Astrocyte (in vitro differentiated cells and primary cell): ENCODE measurements at places on chromosomes 3 and 15.

DNA sequence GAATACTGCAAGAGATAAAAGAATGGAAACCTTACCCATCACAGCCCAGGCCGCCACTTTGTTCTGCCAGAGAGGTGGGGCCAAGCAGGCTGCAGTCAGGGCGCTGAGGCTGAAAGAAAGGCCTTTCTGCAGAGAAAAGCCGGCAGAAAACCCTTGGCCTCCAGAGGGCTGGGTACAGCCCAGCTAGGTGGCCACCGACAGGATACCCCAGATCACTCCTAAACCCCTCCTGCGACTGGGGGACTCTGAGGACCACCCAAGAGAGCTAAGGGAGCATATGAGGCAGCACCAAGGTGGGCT lies 69.3 kb downstream of the SMAD6 start:
- DNase-seq: no peak

DNA sequence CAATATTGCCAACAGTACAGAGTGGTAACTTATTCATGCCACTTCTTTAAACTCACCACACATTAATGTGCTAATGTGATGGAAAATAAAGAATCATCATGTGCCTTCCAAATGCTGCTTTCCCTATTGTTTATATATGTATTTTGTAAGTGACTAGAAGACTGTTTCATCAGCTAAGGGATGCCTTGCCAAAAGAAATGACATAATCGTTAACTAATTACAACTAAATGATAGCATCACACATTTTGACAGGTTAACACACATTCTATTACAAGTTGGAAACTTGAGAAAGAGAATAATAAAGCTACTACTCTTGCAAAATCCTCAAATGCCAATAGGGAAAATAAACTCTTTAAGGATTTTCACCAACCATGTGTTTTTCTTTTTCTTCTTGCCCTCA lies 329.9 kb upstream of the AGTR1 start:
- no peak for DNase-seq

DNA sequence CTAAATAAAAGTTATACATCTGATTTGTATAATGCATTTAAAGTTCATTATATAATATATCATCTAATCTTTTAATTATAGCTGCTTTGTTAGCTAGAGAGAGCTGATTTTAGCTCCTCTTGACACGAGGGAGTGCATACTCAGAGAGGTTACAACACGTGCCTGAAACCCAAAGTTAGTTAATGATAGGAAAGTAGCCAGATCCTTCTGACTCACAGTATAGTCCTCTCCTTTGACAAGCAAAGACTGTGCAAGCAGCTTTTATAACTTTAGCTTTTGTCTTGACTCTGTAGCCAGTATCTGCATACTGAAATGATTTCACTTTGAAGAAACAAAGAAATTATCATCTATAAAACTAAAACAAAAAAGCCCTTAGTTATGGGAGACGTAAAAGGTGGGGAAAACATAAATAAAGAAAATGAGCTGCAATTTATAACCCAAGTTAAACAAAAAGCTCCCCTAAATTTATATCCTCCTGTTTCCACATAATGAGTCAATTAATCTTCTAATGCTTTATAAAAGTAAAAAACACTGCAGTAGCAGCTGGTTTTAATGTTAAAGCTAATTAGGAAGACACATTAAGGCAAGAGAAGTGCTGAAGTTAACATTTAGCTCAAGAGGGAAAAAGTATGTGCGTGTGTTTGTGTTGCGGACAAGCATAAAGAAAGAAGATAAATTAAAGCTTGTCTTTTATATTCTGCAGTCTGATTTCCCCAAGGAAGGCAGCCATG lies 13.1 kb downstream of the GABRR3 start:
- DNase-seq: peak; percentile 19

DNA sequence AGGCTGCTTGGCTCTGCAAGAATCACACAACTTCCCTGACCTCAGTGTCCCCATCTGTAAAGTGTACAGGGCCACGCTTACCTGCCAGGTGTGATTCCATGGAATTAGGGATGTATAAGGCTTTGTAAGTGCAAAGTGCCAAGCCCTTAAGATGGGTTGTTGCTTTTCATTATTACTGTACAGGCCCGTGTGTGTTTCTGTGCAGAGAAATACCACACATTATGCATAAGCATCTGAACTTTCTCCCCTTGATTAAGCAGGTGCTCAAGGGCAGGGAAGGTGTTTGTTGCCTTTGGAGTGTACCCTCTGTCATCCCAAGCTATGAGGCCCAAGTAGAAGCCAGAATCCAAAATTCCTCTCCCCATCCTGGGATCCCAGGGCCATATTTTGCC lies 13.6 kb upstream of the HRH1 start:
- no peak for DNase-seq

DNA sequence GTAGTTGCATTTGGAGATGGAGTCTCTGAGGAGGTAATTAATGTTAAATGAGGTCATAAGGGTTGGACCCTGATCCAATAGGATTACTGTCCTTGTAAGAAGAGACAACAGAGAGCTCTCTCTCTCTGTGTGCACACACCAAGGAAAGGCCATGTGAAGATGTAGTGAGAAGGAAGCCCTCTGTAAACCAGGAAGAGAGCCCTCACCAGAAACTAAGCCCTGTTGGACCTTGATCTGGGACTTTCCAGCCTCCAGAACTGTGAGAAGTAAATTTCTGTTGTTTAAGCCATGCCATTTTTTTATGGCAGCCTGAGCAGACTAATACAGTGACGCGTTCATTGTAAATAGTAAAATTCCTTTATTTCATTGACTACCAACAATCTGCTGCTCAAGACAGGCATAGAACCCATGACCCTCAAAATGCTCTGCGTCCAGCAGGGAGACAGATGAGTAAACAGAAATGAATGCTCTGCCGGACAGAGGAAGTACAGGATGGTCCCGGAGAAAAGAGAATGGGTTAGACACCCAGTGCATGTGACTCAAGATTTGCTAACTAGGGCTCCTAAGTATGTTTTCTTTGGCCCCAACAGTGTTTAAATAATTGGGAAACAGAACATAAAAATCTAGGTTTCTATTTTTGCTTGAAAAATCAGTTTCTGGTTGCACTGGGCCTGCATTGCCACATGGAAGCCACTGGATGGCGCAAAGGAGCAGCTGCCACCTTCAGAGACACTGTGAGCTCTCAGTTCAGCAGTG lies 37.9 kb upstream of the TNFAIP8L3 start:
- peak; percentile 96 for DNase-seq

DNA sequence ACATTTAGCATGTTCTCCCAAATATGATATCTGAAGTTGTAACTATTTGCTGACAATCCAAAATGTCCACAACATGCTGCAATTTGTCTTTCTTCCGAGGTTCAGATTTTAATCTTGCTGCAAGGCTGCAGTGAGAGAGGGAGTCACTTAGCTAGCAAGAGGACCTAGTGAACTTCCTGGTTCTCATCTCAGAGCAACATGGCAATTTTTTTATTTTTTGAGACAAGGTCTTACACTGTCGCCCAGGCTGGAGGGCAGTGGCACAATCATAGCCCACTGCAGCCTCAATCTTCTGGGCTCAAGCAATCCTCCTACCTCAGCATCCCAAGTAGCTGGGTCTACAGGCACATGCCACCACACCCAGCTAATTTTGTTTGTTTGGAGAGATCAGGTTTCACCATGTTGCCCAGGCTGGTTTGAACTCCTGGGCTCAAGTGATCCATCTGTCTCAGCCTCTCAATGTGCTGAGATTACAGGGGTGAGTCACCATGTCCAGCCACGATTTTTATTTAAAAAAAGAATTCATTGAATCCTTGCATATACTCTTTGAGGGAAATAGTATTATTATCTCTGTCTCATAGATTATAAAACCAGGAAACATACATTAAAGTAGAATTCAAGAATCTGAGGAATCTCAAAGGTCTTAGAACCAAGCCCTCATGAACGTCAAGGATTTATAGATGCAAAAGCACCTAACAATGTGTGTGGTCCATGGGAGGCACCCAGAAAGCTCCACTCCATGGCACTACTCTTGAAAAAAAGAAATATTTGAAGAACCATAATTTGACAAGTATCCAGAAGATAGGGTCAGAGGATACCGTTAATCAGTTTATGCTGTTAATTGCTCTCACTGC lies 9.1 kb downstream of the HDC start:
- DNase-seq: peak; percentile 75

- peak; percentile 80 for DNase-seq
Measured at GRCh38 chr3:156762631-156763185, 63.4 kb upstream of the LEKR1 start.

GRCh38 chr15:64942356-64942755 lies 30.7 kb downstream of the ANKDD1A start:
- no peak for DNase-seq

DNA sequence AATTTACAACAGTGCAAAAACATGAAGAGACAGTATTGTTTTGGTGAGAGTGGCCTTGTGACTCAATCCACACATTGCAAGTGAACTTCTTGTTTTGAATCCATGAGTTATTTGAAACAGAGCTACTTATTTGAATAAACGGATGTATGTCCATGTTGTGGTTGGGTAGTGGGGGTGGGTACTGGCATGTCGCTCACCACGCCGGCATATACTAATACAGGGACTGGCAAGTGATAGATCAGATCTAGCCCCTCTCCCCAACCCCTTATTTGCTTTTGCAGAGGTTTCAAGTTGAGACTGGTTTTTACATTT lies 83.8 kb downstream of the EDEM1 start:
- DNase-seq: no peak

DNA sequence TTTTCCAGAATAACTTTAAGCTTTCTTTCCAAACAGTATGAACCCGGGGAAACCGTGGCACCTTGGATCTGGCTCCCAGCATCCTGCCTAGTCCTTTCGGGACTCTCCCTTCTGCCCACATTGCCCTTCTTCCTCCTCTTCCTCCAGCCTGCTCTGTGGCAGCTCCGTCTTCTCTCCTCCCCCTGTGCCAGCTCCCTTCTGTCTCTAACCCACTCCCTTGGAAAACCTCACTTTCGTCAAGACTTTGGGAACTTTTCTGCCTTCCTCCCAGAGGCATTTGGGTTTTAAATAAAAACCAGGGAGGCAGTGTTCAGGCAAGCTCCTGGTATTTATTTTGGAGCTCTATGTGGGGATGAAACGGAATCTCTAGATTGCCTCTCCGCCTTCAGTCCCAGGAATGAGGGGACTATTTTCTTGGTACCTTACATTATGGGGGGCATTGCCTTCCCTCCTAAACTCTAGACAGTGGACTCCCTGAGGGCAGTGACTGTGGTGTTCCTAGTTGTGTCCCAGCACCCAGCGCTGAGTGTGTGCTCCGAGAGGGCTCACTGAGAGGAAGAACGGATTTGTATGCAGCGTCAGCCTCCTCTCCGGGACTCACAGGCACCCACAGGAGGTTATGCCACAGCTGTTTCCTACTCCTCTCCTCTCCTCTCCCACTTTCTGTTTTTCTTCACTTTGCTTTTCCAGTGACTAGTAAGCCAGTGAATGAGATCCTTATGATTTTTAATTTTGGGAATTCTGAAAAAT lies 105.4 kb upstream of the MRPS22 start:
- DNase-seq: no peak

GRCh38 chr3:58607816-58608215 lies 30.6 kb upstream of the FAM107A start:
- DNase-seq: peak; percentile 52

- DNase-seq: no peak
Measured at GRCh38 chr3:162094301-162094700, 597.7 kb downstream of the OTOL1 start.

GRCh38 chr15:78540871-78541743 lies 863 bp downstream of the PSMA4 start:
- DNase-seq: no peak

- DNase-seq: no peak
Measured at GRCh38 chr3:53801319-53801718, 44.9 kb downstream of the CHDH start.

DNA sequence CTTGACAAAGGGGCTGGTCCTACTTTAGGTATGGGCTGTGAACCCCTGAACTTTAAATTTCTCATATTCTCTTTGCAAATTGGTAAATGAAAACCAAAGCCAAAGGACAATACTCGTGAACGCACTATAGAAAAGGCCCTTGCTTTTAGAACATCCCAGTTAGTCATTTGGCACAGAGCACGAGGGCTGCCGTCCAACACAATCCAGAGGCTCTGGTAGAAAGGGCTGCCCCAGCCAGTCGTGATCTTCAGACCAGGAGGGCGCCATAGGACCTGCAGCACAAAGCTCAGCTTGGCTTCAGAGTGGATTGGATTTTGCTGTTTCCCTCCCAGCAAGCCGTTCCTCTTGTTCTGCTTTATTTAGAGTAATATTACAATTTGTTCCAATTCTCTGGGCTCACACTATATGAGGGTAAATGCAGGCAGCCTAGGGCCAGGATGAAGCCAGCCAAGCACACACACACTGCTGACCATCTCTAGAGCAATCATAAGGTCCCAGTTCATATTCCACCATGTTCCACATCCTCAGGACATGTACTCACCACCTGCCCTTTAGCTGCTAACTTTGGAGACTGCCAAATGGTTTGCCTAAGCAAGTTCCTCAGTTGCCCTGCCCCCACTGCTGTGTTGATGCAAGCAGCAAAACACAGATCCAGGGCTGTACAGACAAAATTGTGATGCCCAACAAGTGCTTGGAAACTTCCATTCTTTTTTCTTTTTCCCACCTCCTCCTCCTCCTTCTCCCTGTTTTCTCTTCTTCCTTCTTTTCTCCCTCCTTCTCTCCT lies 6.0 kb upstream of the BFSP2 start:
- peak; percentile 16 for DNase-seq

GRCh38 chr3:115960799-115961198 lies 337.5 kb downstream of the GAP43 start:
- no peak for DNase-seq

- no peak for DNase-seq
Measured at GRCh38 chr3:41357271-41357670, 158.0 kb downstream of the CTNNB1 start.

DNA sequence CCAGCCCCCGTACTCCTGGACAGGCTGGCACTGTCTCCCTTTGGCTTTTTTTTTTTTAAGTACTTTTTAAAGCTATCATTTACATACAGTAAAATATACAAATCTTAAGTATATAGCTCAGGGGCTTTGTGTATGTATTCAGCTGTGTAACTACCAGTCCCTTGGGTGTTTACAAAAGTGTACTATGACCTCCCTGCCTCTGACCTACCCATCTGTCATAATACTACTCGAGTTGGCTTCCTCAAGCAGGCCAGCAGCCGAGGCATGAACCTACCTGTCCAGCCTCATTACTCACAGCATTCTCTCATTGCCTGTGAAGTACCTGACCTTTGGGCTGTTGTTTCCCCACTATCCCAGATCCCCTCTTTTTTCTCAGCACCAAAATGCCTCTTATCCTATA lies 33.2 kb downstream of the ABHD2 start:
- no peak for DNase-seq

DNA sequence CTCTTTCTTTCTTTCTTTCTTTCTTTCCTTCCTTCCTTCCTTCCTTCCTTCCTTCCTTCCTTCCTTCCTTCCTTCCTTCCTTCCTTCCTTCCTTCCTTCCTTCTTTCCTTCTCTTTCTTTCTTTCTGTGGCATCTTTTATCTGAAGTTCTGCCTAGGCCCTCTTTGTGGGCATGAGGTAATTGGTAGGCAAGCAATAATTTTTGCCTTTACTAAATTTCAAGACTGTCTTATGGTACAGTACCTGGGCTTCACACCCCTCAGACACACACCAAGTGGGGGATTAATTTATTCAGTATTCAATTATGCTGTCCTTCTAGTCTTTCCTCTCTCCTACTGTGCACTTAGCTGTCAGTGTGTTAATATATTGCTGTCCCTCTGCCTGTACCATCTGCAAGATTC lies 155.5 kb downstream of the OXSM start:
- no peak for DNase-seq

GRCh38 chr3:126212620-126213378 lies 32.4 kb upstream of the ALDH1L1 start:
- DNase-seq: peak; percentile 42
